Chondrocyte (in vitro differentiated cells): ENCODE measurements at places on chromosomes 1 and 21.
A peak's percentile ranks its signal among the peaks of the same experiment; 100 is the strongest.

DNA sequence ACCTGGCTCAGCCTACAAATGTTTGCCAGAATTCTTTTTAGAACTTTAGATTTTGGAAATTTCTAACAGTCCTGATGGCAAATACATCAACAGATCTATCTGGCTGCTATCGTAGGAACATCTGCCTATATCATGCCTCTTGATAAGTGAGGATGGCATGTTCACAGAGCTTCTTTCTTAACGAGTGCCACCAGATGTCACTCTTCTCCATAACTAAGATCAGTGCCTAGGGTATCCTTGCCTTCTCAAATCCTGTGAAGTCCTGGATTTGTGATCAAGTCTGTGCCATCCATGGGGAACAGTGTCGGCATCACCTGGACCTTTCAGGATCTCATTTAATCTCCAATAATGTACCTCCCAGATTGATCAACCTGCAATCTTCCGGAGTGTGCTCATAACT lies 36.5 kb upstream of the CD5L start:
- no peaks in the 10 kb centered on the region for H3K4me1 ChIP-seq
- DNase-seq = no peak
- peaks cover 26% of the 10 kb centered on the region for H3K27me3 ChIP-seq
- no peak overlapping the region for H3K4me3 ChIP-seq

DNA sequence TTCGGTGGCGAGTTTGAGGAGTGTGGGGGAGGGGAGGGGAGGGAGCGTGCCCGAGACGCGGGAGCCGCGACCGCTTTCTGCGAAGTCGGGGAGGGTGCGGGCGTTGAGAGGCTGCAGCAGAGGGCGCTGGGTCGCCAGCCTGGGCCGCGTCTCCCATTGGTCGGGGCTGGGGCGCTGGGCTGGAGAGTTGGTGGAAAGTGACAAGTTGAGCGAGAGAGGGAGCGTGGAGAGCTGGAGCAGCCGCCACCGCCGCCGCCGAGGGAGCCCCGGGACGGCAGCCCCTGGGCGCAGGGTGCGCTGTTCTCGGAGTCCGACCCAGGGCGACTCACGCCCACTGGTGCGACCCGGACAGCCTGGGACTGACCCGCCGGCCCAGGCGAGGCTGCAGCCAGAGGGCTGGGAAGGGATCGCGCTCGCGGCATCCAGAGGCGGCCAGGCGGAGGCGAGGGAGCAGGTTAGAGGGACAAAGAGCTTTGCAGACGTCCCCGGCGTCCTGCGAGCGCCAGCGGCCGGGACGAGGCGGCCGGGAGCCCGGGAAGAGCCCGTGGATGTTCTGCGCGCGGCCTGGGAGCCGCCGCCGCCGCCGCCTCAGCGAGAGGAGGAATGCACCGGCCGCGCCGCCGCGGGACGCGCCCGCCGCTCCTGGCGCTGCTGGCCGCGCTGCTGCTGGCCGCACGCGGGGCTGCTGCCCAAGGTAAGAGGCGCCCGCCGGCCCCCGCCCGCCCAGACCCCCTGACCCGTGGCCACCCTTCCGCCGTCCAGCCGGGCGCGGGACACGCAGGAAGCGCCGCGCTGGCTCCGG lies at the start of gene ROR1:
Gene ROR1 (plus strand): TSS at position 203 of the 802 bp plus-strand sequence.
- peaks cover 55% of the 10 kb centered on the region for H3K4me1 ChIP-seq
- peak within 1 kb of the TSS; percentile 97 for H3K4me3 ChIP-seq
- peaks cover 10% of the 10 kb centered on the region for H3K36me3 ChIP-seq
- peak; percentile 96 for DNase-seq
- H3K27ac ChIP-seq = peak within 1 kb of the TSS; percentile 93

GRCh38 chr1:183914276-183914675 lies 109.4 kb downstream of the RGL1 start:
- DNase-seq = no peak
- peaks cover 35% of the 10 kb centered on the region for H3K4me1 ChIP-seq
- no peak overlapping the region for H3K4me3 ChIP-seq
- no peak overlapping the region for H3K27ac ChIP-seq
- H3K27me3 ChIP-seq = no peaks in the 10 kb centered on the region

DNA sequence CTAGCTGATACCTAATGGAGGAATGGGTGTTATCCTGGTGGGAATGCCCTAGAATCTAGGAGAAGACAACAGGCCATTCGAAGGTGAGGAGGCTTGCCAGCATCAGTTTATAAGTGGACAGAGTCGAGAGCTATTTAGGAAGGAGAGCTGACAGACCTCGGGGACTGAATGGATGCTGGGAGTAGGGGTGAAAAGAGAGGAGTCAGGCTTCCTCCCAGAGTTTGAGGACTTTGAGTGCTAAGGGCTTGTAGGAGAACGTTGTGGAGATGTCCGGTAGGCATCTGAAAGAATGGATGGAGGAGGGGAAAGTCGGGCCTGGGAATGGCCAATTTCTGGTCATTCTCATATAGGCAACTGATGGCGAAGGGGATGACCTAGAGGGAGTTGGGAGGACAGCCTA lies 155.1 kb downstream of the DYRK1A start:
- DNase-seq = no peak
- no peak overlapping the region for H3K4me3 ChIP-seq
- H3K27me3 ChIP-seq = no peaks in the 10 kb centered on the region
- H3K4me1 ChIP-seq = peaks cover 13% of the 10 kb centered on the region
- no peak overlapping the region for H3K27ac ChIP-seq

DNA sequence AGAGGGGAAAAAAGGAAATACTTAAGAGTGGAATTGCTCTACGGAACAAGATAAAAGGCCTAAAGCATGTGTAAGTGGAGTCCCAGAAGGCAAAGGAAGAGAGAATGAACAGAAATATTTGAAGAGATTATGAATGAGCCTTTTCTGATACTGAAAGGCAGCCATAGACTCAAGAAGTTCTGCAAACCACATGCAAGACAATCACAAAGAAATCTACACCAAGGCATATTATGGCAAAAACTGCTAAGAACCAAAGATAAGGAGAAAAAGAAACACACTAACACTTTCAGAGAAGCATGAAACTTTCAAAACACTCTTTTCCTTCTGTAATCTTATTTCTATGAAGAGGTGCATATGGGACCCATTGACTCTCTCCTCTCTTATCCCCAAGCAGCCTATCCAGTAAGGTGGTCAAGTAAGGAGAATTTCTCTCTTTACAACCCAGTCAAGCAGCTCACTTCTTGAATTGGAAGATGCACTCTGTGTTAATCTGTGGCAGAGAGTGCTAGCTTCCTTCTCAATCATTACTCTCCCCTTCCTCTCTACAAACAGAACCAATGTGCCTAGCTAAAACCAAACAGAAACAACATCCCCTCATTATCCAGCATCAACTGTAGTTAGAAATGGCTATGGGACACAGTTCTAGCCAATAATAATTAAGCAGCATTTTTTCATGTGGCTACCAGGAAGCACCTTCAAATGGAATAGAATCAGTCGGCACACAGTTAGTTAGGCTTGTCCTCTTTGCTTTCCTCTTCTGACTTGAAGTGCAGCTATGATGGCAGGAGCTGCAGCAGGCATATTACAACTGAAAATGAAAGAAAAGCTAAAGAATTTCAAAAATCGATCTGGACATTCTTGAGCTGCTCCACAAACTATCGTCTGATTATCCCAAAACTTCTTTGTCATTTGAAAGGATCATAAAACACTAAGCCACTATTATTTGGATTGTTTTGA lies 25.9 kb downstream of the KRTAP19-8 start:
- peaks cover 3% of the 10 kb centered on the region for H3K27me3 ChIP-seq
- no peak overlapping the region for H3K27ac ChIP-seq
- no peak for DNase-seq
- no peak overlapping the region for H3K4me3 ChIP-seq
- H3K36me3 ChIP-seq = no peaks in the 10 kb centered on the region
- H3K4me1 ChIP-seq = no peaks in the 10 kb centered on the region
